Cardiac septum (tissue), 1 donor: ENCODE measurements at places on chromosomes 6 and 20. TPM values are rescaled to one million over a fixed set of nuclear protein-coding genes. Genes with fewer than 3 reads are reported as not detected.

The CCM2L gene
- total RNA-seq = 7.0 TPM

The BNIP5 gene
- not detected for total RNA-seq

The HLA-DMA gene
- 13.7 TPM for total RNA-seq

- DNase-seq = no peak
Measured at GRCh38 chr20:46150943-46151342, 32.8 kb downstream of the CD40 start.

- DNase-seq = no peak
Measured at GRCh38 chr6:141685416-141685815, 447.3 kb upstream of the GJE1 start.

DNA sequence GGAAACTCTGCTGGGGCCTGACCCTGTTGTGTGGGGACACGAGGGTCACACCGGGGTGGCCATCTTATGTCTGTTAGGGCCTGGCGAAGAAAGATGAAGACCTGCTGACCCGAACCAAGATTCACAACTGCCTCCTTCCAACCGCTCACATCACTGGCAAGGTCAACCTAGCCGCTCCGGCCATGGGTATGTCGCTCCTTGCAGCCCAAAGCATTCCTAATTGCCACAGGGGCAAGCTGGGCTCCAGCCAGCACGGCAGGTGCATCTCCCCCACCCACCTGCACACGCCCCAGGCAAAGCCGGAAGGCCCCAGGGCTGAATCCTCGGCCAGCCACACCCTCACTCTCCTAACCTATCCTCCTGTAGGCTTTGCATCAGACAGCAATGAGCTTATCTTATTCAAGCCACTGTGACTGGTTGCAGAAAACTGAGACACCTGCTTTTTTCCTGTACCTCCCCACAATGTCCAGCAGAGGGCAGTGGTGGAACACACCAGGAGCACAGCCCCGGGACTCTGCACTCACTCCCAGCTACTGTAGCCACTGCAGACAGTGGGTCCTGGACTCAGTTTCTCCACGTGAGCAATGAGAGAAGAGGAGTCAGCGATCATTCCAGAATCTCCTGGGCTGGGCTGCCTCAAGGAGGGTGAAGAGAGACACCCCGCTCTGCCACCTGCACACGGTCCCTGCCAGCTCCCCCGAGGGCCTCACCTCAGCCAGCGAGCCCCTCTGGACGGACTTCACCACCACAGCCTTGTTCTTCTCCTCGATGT lies 170.2 kb downstream of the PREX1 start:
- DNase-seq = peak; percentile 85

- no peak for DNase-seq
Measured at GRCh38 chr6:72322771-72323170, 299.1 kb upstream of the KCNQ5 start.

DNA sequence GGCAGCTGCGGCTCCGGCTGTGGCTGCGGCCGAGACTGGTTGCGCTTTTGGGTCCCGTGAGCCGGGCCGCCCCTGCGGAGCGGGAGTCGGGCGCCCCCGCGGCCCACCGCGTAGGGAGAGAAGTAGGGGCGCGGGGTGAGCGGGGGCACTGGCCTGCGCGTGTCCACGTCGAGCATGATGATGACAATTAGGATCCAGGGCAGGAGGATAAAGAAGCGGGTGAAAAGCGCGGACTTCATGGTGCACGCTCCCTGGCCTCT lies 739 bp downstream of the B3GAT2 start:
- DNase-seq = no peak

GRCh38 chr20:57716901-57717300 lies 7.1 kb upstream of the PMEPA1 start:
- DNase-seq = peak; percentile 83

DNA sequence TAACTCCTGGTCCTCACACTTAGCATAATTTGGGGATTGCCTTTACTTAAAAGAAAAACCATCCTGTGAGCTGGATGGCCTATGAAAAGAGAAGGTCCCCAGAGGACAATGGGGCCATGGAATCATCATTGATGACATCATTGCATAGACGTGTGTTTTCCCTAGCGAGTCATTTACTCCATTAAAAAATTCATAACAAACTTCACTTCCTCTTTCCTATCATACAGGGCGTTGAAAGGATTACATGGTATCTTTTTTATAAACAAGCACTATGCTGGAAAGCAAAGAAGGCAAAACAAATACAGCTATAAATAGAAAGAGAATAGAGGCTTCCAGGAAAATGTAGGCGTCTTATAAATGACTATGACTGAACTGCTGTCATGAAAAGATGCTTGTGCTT lies 11.3 kb upstream of the COL12A1 start:
- DNase-seq = no peak

- peak; percentile 87 for DNase-seq
Measured at GRCh38 chr20:25042531-25043498, 15.1 kb downstream of the ACSS1 start.

GRCh38 chr6:74853991-74854390 lies 351.9 kb downstream of the COL12A1 start:
- no peak for DNase-seq

DNA sequence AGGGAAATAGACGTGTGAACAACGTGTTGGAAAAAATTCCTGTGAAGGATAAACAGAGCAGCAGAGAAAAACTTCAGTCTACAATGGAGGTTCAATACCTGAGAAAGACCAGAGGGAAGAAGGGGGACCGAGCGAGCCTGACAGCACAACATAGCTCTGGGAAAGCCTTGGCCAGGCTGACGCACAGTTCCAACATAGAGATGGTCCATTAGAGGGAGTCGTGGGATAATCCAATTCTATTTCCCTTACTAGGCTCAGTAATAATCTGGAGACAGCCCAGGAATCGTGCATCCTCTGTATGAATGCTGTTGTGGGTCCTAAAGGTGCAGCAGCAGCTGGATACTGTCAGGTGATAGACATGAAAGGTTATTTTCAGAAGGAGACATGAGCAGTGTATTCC lies 370.8 kb upstream of the BTBD3 start:
- no peak for DNase-seq
